ENCODE measurements at places on chromosomes 1 and 21. TPM values are rescaled to one million over a fixed set of nuclear protein-coding genes. Genes with fewer than 3 reads are reported as not detected.

Gene FAM89A
- 2.1 TPM for total RNA-seq

Gene LPAR3
- total RNA-seq: 4.7 TPM

Gene COL18A1
- total RNA-seq: 174 TPM

Gene BCL2L15
- total RNA-seq: 0.41 TPM

Gene RUNX1
- total RNA-seq: 12.6 TPM

Gene WNT2B
- total RNA-seq: 6.1 TPM

Gene MYOG
- total RNA-seq: 256 TPM

Gene KRTAP21-3
- not detected for total RNA-seq

Gene ZNF695
- 3.5 TPM for total RNA-seq

Gene ZNF648
- 0.51 TPM for total RNA-seq

Gene FHAD1
- total RNA-seq: 3.8 TPM

Gene CSRP1
- total RNA-seq: 152 TPM

Gene DYNLT4
- total RNA-seq: not detected

Gene NTNG1
- total RNA-seq: 4.5 TPM

Gene SYCP1
- not detected for total RNA-seq

Gene FAM131C
- 0.72 TPM for total RNA-seq

Gene PGBD5
- 13.6 TPM for total RNA-seq

Gene FCAMR
- not detected for total RNA-seq

Gene ADORA3
- not detected for total RNA-seq

Gene PCBP3
- 5.5 TPM for total RNA-seq

Gene IL22RA1
- total RNA-seq: 1.2 TPM

Gene AUNIP
- total RNA-seq: 0.41 TPM

Gene SMCP
- total RNA-seq: not detected

Gene CLIC6
- 2.1 TPM for total RNA-seq

Gene APOBEC4
- not detected for total RNA-seq

Gene OR14K1
- not detected for total RNA-seq

Gene VWA5B1
- 0.31 TPM for total RNA-seq
